Activated T-cell treated with anti-CD3 and anti-CD28 coated beads for 48 hours (primary cell): ENCODE measurements at places on chromosomes 3 and 15.

GRCh38 chr3:41629986-41630385 lies 331.9 kb downstream of the ULK4 start:
- DNase-seq, result no peak

DNA sequence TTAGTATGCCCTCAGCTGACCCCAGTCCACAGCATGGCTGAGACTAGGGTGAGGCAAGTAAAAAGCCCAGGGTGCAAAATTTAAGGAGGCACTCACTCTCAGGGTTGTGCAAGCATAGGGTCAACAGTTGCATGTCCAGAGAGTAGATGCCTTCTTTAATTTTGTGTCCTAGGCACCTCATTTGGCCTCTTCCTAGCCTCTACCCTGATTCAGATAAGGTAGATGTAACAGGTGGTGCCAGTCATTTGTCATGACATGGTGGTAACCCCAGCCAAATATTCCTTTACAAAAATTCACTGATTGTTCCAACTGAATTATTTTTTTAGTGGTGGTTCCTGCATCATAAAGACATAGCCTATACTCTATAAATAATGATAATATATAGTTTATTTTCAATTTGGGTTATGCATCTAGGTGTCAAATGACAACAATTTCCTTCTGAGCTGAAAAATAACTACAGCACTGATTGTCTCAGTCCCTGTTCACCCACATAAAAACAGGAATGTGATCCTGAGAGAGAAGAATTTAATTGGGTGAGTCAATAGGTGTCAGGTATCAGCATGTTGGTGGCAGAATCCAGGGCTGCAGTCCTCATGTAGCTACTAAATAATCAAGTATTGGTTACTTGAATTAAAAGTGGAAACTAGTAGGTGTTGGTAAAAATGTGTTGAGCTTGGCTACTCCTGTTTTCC lies 44.2 kb upstream of the TIPARP start:
- no peak for DNase-seq

DNA sequence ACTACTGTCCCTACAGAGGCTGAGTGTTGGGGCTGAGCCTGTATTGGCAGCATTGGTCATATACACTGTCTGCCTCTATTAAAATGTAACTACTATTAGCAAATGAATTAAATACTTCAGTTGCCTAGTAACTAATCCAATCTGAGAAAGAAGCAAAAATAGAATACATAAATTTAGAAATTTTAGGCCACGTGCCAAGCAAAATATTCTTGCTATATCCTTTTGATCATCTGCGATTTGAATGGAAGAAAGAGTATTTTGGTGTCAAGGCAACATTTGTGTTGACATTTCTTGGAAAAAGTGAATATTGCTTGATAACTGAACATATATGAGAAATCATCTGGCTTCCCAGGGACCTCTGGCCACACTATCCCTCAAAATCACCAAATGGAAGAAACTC lies 148.2 kb upstream of the TOPAZ1 start:
- no peak for DNase-seq

GRCh38 chr3:52516509-52517195 lies 17.0 kb downstream of the NT5DC2 start:
- DNase-seq, result no peak

DNA sequence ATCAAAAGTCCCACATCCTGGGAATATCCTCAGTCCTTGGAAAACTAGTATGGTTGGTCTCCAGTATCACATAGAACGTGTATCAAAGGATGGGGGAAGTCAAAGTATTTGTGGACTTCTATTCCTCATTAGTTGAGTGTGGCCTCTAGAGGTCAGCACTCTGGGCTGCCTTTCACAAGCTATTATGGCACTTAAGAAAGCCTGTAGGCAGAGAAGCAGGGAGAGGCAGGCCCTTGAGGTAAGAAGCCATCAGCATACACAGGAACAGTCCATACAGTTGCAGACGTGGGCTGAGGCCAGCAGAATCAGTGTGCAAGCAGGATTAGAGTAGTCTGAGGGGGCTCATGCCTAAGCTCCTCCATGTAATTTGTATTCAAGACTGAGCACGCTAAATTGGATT lies 341.7 kb downstream of the CLSTN2 start:
- no peak for DNase-seq

GRCh38 chr3:152511904-152512303 lies 243.2 kb downstream of the MBNL1 start:
- DNase-seq, result no peak
